GM23338 (cell line): ENCODE measurements at places on chromosomes 3 and 15. TPM values are rescaled to one million over a fixed set of nuclear protein-coding genes. Genes with fewer than 3 reads are reported as not detected.

- no peaks in the 10 kb centered on the region for H3K4me1 ChIP-seq
- no peaks in the 10 kb centered on the region for H3K27me3 ChIP-seq
- H3K4me3 ChIP-seq: no peak overlapping the region
- no peak for DNase-seq
Observed at GRCh38 chr3:69105320-69105719, 17.1 kb downstream of the LMOD3 start.

DNA sequence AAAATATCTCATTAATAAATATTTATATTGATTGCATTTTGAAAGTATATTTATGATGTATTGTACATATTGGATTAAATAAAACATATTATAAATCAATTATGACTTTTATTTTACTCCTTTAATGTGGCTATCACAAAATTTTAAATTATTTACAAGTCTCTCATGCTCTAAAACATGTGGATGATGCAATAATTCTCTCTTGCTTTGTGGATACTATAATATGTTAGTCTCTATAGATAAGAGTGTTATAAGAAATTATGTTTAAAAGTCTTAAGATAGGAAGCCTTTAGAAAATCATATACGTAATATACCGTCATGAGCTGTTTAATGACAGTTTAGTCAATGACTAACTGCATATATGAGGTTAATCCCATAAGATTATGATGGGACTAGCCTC, 547.4 kb upstream of the ALCAM start:
- no peak for DNase-seq
- H3K4me3 ChIP-seq: no peak overlapping the region
- H3K4me1 ChIP-seq: peaks cover 16% of the 10 kb centered on the region
- no peaks in the 10 kb centered on the region for H3K27me3 ChIP-seq

SLC2A2 gene
- not detected in 2 replicates for total RNA-seq

DNA sequence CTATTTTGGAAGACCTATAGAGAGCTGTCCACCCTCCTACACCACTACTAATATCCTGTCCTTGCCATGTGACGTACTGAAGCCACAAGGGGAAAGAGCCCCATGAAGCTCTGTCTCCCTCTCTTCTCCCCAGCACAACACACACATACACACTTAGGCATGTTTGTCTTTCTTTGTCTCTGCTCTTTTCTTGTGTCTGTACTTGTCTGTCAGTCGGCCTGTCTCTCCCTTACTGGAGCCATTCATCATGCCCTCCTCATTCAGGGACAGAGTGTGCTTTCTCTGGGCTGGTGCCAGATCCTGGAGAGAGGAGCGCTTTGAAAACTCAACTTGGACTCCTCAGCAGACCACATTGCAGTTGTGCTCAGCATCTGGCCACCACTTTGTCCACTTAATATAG, 47.6 kb downstream of the PSMD6 start:
- H3K4me3 ChIP-seq: no peak overlapping the region
- no peak overlapping the region for H3K27ac ChIP-seq

GRCh38 chr3:160130950-160131349, 94.3 kb upstream of the C3orf80 start:
- H3K4me3 ChIP-seq: no peak overlapping the region
- no peaks in the 10 kb centered on the region for H3K4me1 ChIP-seq
- H3K36me3 ChIP-seq: no peaks in the 10 kb centered on the region
- H3K27ac ChIP-seq: no peak overlapping the region
- H3K27me3 ChIP-seq: no peaks in the 10 kb centered on the region

CHRD gene
- 0.66 and 1.1 TPM in 2 replicates for total RNA-seq

GRCh38 chr3:71600646-71601288, 17.2 kb upstream of the FOXP1 start:
- no peaks in the 10 kb centered on the region for H3K36me3 ChIP-seq
- no peak overlapping the region for H3K4me3 ChIP-seq
- no peak for DNase-seq

- H3K4me1 ChIP-seq: no peaks in the 10 kb centered on the region
- no peak overlapping the region for H3K4me3 ChIP-seq
- H3K36me3 ChIP-seq: no peaks in the 10 kb centered on the region
- no peak for DNase-seq
- H3K27ac ChIP-seq: no peak overlapping the region
- no peaks in the 10 kb centered on the region for H3K27me3 ChIP-seq
Observed at GRCh38 chr3:43637702-43638101, 15.9 kb upstream of the ANO10 start.

GRCh38 chr15:73888224-73889041, 15.1 kb downstream of the TBC1D21 start:
- H3K36me3 ChIP-seq: no peaks in the 10 kb centered on the region
- no peak overlapping the region for H3K4me3 ChIP-seq
- no peak overlapping the region for H3K27ac ChIP-seq
- no peaks in the 10 kb centered on the region for H3K27me3 ChIP-seq

FBXW12 gene
- total RNA-seq: not detected in 2 replicates

GRCh38 chr3:143506190-143506589, 342.1 kb downstream of the SLC9A9 start:
- no peak overlapping the region for H3K27ac ChIP-seq
- DNase-seq: no peak
- peaks cover 9% of the 10 kb centered on the region for H3K4me1 ChIP-seq
- no peaks in the 10 kb centered on the region for H3K36me3 ChIP-seq
- H3K4me3 ChIP-seq: no peak overlapping the region
- no peaks in the 10 kb centered on the region for H3K27me3 ChIP-seq

SLC25A20 gene
- total RNA-seq: 4.3 and 4.4 TPM in 2 replicates
